Stimulated activated CD4-positive, alpha-beta T cell treated with anti-CD3 and anti-CD28 coated beads, Interleukin-15, amount 100 ng/mL, for 24 hours (primary cell): ENCODE measurements at places on chromosomes 11 and 22.

- DNase-seq, result no peak
These were observed 4.4 kb upstream of the C11orf16 start for GRCh38 chr11:8937159-8937558.

- no peak for DNase-seq
These were observed 55.1 kb upstream of the RCE1 start for GRCh38 chr11:66787934-66788758.

- no peak for DNase-seq
These were observed 917.6 kb downstream of the NTM start for GRCh38 chr11:132288036-132288435.

GRCh38 chr11:75301601-75302345, 49.7 kb downstream of the ARRB1 start:
- no peak for DNase-seq

GRCh38 chr11:14698771-14699170, 55.2 kb downstream of the PDE3B start:
- no peak for DNase-seq

GRCh38 chr22:44372611-44373010, 59.9 kb upstream of the SHISAL1 start:
- no peak for DNase-seq

DNA sequence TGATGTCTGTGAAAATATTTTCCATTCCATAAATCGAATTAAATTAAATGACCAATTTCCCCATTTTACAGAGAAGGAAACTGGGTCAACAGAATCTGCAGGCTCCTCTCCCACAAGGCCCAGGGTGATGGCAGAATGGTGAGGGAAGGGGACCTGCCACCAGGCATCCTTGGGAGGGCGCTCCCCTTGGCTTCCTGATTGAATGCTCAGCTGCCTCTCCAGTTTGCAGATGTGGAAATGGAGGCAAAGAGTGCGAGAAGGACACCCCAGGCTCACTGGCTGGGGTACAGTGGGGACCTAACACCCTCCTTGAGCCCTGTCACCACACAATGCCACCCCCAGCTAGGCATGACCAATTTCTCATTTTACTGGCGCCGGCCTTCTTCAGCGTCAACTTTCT, 28.5 kb upstream of the CSNK1E start:
- DNase-seq, result no peak

- peak; percentile 31 for DNase-seq
These were observed 524 bp downstream of the MTMR2 start for GRCh38 chr11:95923439-95923727.

DNA sequence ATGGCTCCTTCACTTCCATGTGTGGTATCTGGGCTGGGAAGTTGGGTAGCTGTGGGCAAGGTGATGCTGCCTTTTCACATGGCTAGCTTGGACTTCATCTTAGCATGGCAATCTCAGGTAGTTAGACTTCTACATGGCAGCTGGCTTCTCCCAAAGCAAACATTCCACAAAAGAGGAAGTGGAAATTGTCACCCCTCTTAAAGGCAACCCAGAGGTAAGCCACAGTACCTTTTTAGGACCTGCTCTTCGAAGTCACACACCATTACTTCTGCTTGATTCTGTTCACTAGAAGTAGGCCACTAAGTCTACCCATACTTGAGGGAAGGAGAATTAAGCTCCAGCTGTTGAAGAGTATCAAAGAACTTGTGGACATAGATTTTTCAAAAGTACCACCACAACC, 25.9 kb downstream of the TUG1 start:
- no peak for DNase-seq

GRCh38 chr11:3086114-3086513, 28.9 kb upstream of the CARS1 start:
- no peak for DNase-seq

GRCh38 chr22:27972732-27973698, 54.0 kb upstream of the PITPNB start:
- DNase-seq, result no peak

GRCh38 chr11:10522921-10523320, 18.1 kb downstream of the RNF141 start:
- no peak for DNase-seq

DNA sequence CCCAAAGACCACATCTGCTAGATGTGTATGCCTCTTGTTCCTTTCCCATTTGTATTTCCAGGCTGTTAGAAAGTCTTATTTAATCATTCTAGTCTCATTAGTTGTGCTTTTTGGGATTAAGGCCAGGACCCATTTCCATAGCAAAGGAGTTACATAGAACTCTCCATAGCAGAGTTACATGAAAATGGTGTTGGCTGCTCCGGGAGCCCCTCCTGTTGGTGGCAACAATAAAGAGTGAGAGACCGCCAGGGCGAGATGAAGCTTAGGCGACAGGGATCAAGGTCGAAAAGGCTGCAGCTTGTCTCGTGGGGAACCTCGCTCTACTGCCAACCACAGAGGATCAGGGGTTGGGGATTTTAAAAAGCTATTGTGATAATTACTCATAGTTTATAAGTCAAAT, 58.3 kb downstream of the GRIK4 start:
- no peak for DNase-seq

DNA sequence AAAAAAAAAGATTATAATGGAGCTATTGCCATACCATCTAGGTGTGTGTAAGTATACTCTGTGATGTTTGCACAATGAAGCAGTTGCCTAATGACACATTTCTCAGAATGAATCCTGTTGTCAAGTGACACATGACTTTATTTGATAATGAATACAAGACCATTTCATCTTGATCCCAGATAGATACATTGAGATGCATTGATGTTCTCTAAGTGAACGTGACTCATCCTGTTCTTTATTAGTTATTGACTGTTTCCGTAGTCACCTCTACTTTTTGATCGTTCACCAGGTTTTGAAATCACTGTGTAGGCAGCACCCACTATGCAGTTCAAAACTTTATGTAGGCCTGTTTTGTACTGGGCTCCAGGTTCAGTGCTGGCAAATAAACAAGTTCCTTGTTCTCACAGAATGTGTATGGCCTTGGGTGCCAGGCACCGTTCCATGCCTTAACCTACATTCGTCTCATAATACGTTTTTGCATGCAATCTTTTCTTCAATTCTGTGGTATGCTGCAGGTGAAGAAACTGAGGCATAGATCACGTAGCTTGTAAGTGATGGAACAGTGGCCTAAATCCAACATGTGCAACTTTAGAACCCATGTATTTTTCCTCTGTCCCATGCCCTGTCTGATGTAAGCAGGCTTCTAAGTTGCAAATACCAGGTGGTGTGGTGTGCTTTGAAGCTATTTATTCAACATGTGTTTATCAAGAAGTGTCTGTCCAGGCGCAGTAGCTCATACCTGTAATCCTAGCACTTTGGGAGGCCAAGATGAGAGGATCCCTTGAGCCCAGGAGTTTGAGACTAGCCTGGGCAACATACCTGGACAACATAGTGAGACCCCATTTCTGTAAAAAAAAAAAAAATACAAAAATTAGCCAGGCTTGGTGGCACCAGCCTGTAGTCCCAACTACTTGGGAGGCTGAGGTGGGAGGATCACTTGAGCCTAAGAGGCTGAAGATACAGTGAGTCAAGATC, 10.4 kb downstream of the SREBF2 start:
- DNase-seq, result peak; percentile 36

- DNase-seq, result no peak
These were observed 19.1 kb downstream of the ARHGEF17 start for GRCh38 chr11:73326929-73327811.

DNA sequence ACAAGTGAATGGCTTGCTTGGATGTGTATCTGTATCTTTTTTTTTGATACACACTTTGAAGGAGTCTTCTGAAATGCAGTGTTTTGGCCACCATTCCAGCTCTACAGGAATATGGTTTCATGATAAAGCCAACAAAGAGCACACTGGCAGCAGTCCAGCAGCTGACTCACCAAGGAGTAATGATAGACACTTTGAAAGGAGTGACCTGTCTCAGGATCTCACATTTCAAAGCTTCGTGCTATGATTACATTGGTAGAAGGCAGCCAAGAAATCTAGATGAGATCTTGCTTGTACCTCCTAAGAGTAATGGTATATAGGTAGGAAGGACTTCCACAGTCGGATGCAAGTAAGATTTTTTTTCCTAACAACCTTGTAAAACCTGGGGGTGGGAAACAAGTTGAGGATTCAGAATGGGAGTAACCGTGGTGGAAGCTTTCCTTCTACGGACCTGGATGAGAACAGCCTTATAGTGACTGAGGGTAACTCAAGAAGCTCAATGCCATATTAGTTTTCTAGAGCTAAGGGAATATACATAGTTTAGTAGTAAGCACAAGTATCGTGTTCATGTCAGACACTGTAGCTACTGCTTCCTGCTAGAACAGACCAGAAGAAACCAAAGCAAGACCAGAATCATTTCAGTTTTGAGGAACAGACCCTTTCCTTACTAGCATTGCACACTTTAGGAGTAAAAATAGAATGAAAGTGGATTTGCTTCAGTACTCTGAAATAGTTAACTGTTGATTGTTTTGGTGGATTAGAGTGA, 25.0 kb downstream of the MTMR3 start:
- DNase-seq, result peak; percentile 41

DNA sequence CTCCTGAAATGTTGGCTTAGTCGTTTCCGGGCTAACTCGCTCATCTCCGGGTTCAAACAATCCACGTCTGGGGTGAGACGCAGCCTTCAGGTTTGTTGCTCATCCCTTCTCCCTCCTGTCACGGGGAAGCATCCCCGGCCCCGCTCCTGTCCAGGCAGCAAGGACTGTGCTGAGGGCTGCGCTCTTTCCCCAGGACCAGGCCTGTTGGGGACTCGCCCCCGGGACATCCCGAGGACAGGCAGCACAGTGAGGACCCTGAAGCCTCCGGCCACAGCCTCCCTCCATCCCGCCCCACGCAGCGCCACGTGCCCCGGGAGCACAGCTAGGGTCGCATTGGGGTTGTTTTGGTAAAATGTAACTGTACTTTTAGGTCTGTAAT, 252.0 kb downstream of the BRD1 start:
- DNase-seq, result no peak

DNA sequence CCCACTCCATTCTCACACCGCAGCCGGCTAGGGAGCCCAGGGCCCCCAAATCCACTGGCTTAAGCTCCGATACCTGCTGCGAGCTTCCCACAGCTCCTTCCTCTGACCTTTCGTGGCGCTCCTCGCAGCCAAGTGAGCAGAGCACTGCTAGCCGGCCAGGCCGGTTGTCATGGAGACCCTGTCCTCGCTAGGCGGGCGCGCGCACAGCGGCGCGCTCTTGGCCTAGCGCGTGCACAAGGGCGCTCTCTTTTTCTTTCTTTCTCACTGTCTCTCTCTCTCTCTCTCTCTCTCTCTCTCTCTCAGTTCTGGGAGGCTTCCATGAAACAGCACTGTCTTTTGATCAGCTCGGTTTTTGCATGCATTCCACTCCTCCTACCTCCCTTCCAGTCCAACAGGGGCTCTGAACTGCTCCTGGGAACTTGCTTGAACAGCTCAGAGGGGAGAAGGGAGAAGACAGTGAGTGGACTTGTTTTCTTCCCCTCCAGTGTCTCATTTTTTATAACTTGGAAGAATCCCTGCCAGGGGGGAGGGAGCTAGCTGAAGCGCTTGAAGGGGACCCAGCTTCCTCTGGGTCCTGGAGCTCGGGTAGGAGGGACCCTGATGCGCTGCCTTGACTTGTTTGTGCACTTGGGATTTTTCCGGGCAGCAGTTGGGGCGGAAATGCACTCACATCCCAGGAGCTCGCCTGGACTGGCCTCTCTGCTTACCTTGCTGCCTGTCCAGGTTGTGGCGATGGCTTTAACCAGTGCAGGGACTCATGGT, 100.3 kb upstream of the AKIP1 start:
- DNase-seq, result peak; percentile 6

DNA sequence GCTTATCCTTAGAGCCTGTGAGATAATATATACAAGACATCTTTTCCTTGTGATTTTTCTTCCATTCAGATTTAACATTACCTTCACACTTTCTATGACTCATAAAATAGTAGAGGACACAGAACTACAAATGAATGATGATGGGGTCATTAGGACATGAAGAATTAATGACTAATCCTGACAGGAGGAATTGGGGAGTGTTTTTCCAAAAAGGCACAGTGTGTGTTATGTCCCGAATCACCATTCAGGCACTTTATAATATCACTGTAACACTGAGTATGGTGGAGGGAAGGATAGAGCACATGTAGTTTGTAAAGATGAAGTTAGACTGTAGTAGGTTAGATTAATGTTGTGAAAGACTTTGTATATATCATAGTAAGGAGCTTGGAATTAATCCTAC, 391.3 kb downstream of the JRKL start:
- DNase-seq, result no peak

GRCh38 chr11:28461338-28461737, 353.1 kb downstream of the METTL15 start:
- DNase-seq, result no peak

- DNase-seq, result no peak
These were observed 124.2 kb downstream of the BRD1 start for GRCh38 chr22:49703505-49703904.

DNA sequence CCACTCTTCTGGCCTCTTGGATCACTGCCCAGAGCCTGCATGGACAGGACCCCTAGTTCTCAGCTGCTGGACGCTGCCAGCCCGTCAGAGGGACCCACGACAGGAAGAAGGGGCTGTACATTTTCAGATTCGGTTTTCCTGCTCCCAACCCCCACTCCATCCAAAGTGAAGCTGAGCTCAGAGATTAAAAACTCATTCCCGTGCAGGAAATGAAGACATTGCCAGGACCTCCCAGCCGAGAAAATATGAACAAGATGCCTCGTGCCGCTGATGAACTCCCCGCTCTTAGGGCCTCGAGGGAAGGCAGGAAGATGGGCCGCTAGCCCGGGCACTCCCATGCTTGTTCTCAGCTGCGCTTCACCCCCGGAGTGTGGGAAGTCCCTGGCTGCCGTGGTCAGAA, 36.1 kb downstream of the RPUSD4 start:
- no peak for DNase-seq

DNA sequence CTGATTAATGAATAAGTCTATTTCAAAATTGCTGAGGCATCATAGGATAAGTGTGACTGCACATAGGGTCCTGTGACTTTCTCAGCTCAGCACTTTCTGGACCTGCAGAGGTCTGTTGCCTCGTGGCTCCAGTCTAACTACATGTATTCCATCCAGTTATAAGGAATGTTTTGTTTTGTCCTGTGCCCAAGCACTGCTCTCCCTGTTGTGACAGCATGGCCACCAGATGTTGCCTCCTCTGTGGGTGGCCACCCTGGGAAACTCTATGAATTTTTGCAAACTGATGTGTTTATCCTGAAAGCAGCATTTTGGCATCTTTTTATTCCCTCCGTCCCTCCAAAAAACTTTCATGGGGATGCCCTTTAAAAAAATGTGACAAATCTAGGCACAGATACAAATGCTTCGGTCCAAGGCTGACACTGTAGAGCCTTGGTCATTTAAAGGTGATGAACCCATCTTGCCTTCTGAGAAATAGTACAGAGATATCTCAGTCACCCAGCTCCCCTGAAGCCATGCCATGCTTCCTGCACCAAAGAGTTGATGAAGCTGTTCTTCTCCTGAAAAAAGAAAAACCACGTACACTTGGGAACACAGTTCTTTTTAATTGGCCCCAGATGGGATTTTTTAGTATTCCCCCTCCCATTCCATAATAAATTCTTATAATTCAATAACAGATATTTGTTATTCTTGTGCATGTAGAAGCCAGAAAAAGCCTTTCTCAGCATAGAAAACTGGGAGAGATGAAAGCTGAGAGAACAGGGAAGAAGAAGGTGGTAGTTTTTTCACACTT, 72.6 kb downstream of the CCDC34 start:
- no peak for DNase-seq
